CD14-positive monocyte (primary cell): ENCODE measurements at places on chromosomes 12 and 14.

- no peak for DNase-seq
These were observed 292.0 kb downstream of the RPAP3 start for GRCh38 chr12:47413806-47414205.

DNA sequence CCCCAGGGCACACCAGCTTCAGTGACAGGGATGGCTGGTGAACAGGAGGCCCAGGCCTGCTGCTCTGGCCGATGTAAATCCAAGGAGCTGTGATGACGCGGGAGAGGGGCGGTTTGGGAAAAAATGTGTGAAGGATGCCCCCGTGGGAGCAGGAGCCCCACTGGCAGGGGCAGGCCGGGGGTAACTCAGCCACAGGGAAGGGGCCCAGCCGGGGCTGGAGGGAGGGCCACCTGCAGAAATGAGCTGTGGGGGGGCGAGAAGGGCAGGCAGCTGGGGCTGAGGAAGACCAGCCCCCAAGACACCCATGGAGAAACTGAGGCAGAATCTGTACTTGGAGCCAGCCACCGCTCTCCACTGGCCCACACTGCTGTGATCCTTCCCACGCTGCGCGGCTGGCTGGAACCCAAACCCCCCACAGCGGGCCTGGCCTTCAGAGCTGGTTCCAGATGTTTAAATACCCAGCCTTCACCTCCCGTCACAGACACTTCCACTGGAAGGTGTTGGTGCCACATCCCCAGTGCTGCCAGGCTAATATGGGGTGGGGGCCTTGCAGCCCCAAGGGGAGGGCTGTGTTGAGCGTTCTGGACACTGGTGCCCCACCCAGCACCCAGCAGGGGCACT, 28.5 kb upstream of the ANKRD9 start:
- no peak for DNase-seq

- DNase-seq: no peak
These were observed 457.7 kb upstream of the PDE3A start for GRCh38 chr12:19910681-19911080.

DNA sequence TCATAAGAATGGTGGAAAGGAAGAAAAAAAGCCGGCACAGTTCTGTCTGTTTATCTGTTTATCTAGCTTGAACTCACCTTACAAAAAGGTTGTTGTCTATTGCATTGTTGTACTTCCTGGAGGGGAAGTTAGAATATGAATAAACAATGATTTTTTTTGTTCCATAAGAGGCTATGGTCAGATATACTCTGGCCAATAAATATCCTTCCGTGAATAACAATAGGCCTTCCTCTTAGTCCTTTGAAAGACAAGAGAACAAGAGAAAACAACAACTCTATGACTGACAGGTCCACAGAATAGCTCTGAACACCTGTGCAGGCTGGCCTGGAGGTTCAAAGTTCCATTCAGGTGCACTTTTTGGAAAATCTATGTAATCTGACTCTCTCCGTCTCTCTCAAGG, 192.8 kb upstream of the KRR1 start:
- DNase-seq: no peak

DNA sequence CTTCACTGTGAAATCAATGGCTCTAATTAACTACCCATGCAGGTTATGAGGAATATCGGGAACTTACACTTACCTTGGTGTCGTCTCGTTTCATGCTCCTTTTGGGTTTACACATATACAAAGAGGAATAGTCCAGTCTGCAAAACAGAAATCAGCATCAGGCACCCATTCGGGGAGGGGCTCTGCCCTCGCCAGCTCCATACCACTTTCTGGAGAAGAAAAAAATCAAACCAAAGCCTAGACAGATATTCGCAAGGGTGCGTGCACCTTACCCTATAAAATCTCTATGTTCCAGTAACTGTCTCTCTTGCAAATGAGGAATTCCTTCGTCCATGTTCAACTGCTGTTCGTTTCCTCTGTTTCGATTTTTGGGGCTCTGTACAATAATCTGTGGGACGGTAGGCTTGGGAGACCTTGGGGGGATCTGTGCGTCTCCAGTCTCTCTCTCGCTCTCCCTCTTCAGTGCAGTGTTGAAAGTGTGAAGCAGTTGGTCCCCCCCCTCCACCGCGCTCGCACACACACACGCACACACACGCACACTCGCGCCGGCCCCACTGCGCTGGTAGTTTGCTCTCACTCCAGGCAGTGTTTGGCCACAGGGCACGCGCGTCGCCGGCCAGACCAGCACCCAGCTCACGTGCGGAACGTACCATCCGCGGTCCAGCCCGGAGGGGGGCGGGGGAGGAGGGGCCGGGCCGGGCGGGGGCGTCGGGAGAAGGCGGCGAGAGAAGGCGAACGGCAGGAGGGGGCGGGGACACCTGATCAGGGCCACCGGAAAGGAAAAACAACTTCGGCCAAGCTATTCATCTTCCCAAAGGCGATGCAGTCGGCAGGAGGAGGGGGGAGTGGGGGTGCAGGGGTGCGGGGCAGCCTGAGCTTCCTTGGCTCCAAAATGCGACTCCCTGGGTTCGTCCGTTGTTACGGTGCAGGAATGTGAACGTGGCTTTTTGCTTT, at the start of gene BHLHE41:
Gene BHLHE41, minus strand, starts transcription at position 592 of the 954 bp plus-strand sequence. Its CDS starts 258 bp downstream, at position 334.
- DNase-seq: peak; percentile 44

DNA sequence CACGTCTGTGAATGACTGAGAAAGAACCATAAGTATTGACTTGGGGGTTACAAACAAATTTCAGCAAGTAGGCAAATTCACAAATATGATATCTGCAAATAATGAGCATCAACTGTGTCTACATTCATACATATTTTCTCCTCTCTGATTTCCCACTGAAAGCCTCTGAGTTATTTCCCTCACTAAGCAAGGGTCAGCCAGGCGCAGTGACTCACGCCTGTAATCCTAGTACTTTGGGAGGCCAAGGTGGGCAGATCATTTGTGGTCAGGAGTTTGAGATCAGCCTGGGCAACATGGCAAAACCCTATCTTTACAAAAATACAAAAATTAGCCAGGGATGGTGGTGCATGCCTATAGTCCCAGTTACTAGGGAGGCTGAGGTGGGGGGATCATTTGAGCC, 80.8 kb downstream of the SLC25A21 start:
- DNase-seq: no peak

GRCh38 chr12:63090716-63091115, 60.3 kb downstream of the AVPR1A start:
- DNase-seq: no peak

DNA sequence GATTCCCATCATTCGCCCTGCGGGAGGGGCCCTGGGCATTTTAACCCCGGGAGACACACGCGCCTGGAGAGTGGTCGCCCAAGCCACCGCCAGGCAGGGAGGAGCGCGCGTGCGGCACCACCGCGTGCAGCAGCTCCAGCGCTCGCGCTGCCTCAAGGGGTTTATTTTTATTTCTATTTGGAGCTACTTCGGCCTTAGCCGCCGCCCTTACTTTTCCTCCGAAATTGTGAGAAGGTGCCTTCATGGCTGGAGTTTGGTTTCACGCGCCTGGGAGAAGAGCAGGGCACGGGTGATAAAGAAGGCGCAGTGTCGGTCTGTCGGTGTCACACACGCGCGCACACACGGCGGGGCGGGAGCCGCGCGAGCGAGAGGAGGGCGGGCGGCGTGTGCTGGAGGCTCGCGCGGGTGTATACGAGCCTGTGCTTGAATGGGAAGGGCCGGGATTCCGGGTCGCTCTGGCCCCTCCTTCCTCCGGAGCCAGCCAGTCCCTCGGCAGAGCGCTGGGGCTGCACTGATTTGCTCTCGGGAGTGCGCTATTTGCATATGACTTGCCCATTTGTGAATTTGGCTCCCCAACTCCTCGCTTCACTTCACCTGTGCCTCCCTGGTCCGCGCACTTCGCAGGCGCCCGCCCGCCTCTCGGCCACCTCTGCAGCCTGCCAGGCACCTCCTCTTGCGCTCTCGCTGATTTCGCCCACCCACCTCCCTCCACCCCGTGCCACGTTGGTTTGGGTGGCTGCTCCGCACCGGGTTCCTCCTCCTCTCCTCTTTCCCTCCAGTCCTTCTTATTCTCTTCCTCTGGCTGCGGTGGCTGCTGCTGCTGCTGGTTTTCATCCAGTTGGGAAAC, 932.3 kb downstream of the DIO2 start:
- DNase-seq: no peak

GRCh38 chr14:77912754-77913556, 113.0 kb downstream of the ADCK1 start:
- no peak for DNase-seq

GRCh38 chr14:51619561-51619960, 32.1 kb upstream of the FRMD6 start:
- no peak for DNase-seq

- no peak for DNase-seq
These were observed 12.6 kb downstream of the TUBA1C start for GRCh38 chr12:49277466-49277865.

- no peak for DNase-seq
These were observed 162.0 kb downstream of the IPO8 start for GRCh38 chr12:30533558-30534265.

- DNase-seq: no peak
These were observed 85.0 kb downstream of the PAPOLA start for GRCh38 chr14:96586921-96587822.

DNA sequence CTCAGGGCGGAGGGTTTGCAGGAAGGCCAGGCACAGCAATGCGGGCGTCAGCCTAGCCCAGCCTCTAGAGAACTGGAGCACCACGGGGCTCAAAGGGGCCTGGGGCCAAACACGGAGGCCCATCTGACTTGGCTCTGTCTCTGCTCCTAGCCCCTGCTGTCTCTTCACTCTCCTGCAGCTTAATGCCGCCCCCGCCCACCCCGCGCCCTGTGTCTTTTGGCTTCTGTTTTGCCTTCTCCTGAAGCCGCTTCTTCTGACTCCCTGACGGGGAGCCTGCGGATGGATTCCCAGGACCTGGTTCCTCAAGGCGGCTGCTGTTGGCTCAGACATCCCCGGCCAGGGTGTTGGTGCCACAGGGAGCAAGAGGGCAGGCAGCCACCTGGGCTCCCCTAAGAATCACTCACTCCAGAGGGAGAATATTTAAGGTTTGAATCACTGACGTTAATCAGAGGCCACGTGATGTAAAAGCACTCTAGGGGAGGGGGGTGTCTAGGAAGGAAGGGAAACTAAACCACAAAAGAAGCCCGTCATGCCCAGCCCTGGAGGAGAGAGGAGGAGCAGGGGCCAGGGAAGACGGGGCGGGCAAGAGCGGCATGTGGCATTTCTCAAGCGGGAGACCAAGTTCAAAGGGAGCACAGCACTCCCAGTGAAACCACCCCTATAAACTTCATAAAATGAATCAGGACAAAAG, 36.9 kb upstream of the PRMT8 start:
- DNase-seq: no peak

DNA sequence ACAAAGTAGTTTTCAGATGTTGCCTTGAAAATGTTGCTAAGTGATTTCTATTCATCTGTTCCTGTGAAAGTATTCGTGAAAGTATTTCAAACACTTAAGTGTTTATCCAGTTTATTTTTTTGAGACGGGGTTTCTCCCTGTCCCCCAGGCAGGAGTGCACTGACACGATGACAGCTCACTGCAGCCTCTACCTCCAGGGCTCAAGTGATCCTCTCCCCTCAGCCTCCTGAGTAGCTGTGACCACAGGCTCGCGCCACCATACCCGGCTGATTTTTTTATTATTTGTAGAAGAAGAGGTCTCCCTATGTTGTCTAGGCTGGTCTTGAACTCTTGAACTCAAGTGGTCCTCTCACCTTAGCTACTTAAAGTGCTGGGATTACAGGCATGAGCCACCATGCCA, 1.7 kb downstream of the ZDHHC17 start:
- no peak for DNase-seq

- DNase-seq: no peak
These were observed 309.0 kb upstream of the AMIGO2 start for GRCh38 chr12:47388712-47389111.

GRCh38 chr12:27806259-27806658, 26.2 kb upstream of the MANSC4 start:
- DNase-seq: no peak

DNA sequence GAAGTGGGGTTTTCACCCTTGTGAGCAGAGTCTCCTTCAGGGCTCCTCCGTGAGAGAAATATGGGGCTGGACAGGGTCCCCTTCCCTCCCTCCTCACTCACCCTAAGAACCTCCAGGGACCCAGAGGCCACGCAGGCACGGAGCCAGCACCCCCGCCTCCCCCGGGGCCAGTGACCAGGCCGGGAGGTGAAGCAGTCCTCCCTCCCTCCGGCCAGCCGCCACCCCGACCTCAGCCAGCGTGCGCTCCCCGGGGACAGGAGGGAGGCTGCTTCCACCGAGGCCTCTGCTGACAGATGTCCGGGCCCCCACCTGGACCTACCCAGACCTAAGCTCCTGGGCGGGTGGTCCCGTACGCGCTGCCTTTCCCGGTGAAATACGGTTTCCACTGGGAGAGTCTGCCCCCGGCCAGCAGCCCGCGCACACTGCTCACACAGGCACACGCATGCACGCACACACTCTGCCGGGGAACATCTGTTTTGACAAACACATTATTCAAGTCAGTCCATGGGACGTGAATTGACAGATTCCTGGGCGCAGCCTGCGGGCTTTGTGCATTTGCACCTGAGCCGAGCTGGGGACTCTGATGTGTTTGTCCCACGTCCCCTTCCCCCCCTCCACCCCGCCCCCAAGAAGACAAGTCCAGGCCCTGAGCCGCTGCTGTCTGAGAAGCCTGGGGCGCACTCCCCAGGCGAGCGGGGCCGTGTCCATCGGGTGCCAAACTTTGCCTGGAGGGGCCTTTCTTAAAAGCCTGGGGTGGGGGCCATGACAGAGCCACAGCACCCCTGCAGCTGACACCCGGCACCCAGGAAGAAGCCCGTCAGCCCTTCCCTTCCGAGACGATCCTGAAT, 725 bp downstream of the RIMBP2 start:
- no peak for DNase-seq

GRCh38 chr12:49190974-49191373, 2.1 kb upstream of the TUBA1A start:
- DNase-seq: no peak

DNA sequence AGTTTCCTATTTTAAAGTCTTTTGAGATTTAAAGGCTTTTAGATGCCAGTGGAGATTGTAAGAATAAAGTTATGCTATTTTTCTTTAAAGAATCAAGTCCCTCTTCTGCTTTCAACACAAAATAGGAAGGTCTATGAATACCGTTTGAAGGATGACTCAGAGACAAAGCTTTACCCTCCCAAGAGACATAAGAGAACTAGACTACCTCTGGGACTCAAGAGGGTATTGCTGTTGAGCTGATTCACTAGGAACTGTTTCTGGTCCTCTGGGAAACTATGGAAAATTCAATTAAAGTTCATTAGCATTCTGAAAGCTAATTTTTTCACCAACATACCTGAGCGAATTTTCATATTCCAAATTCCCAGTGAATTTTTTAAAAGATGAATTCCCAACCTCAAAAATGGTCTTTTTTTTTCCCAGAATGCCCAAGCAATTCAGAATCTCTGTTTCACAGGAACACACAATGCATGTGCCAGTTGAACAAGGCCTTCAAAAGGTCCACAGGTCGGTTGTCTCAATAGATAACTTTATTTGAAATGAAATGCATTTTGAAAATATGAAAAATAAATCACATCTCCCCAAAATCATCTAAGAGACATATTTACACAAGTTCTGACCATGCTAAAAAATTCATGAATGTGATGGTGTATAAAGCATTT, 6.5 kb downstream of the PHLDA1 start:
- DNase-seq: peak; percentile 75
